CD4-positive, alpha-beta T cell treated with Interleukin-17A for 4 hours (primary cell): ENCODE measurements at places on chromosomes 1 and 21.

DNA sequence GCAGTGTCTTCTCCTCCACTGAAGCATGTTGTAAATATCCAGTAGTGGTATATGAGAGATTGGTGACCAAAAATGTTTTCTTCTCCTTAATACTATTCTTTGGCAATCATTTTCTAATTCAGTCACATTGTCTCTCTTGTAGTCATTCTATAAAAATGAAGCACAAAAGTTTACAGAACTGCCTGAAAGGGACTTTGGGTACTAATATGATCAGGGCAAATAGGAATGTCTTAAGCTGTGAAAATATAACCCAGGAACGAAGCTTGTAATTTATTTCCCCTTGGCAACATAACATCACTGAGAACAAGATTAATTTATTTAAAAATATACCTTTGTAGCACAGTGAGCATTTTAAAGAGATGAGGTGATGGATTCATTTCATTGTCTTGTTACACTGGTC, 4.9 kb downstream of the B3GALT2 start:
- no peak for DNase-seq

DNA sequence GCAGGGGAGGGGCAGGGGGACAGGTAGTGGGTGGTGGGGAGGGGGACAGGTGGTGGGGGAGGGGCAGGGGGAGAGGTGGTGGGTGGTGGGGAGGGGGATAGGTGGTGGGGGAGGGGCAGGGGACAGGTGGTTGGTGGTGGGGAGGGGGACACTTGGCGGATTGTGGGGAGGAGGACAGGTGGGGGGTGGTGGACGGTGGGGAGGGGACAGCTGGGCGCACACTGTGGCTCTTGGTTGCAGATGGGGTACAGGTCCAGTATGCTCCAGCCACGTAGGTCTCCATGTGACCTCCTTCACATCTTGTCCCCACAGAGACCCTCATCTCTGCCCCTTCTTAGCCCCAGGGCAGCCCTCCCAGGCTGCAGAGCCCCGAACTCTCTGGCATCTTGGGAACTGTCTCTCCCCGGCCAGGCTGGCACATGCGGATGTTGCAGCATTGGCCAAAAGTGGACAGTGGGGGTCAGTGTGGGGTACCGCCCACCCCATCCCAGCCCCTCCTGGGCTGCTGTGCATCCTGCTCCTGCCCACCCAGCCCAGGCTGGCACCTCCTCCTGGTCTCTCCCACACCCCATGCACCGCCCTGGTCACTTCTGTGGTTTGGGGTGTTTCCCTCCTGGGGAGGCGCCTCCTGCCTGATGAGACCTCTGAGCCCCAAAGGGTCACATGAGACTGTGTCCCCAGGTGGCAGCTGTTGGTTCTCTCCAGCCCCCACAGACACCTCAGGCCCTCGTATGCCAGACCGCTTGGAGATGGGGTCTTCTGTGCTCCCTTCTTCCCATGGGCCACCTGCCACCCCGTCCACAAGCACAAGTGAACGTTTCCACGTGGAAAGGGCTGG, 7.6 kb upstream of the SLC19A1 start:
- DNase-seq: no peak

GRCh38 chr1:112011202-112011601, 21.7 kb upstream of the KCND3 start:
- DNase-seq: no peak

- DNase-seq: no peak
These were observed 29.3 kb upstream of the NLRP3 start for GRCh38 chr1:247386687-247387086.

DNA sequence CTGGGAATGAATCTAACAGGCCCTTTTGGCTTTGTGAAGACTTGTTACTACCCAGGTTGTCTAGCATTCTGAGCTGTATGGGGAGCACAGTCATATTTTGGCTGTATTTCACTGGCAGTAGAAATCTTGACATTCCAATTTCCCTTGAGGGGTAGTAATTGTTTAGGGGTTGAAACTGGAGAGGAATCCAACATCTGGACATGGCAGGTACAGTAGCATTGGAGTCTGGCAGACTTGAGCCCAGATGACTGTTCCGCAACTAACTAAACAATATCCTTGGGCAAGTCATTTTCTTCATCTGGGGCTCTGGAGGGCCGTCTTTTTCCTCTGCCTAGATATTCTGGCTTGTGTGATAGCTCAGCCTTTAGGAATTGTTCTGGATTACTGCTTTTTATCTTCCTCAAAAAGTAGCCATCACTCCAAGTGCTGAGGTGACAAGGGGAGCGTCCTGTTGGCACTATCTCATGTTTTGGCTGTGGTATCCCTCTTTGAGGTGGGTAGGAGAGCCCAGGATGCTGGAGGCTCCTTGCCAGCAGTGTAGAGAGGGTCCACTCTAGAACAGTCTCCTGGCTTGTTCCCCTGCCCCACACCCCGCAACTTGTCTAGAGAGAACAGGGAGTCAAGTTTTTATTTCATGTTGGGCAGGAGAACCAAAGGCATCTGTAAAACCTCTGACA, 22.7 kb upstream of the NBL1 start:
- no peak for DNase-seq

- DNase-seq: no peak
These were observed 261.4 kb upstream of the C1orf174 start for GRCh38 chr1:4161366-4162006.

DNA sequence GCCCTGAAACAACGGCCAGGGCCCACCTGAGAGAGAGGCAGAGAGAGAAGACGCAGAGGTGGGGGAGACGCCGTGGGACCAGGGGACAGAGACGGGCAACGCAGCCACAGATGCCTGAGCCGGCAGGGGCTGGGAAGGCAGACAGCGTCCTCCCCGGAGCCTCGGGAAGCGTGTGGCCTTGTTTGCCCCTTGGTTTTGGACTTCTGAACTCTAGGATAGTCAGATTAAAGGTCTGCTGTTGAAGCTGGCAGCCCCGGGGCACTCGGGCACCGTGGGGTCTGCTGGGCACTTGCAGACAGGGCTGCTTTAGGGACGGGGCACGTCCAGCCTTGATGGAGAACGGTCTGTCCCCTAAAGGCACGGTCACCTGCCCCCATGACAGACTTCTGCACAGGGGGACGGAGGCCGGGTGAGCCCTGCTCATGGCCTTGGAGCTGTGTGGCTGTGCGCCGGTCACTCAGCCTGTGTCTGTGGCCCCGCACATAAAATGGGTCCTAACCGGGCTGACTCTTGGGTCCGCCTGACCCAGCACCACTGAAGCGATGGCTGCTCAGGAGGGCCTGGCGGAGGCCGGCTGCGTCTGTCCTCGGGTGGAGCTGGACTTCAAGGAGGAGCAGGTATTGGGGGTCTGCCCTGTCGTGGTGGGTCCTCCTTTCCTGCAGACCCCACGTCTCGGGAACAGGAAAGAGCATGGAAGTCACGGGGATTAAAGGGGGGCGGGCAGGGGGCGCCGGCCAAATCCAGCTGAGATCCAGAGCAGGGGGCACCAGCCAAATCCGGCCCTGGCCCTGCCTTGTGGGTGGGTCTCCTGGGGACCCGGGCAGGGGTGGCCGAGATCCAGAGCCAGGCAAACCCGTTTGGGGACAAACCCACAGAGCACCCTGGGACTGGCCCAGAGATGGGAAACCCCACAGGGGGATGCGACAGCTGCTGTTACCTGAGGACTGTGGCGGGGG, 9.6 kb upstream of the RNF223 start:
- no peak for DNase-seq

DNA sequence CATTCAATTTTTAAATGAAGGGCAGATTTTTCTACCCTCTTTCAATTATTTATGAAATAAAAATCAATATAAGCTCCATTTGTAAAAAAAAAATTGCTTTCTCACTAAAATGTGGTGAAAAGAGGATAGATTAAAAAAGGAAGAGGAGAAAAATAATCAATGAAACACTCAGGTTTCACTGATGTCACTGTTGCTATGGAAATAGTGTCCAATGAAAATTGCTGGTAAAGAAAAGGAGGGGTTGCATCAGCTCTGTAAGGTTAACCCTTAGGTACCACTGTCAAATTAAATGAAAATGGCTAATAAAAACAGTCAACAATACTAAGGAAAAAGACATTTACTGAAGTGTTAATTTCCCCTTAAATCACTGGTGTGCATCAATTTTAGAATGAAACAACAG, 91.6 kb upstream of the TTC39A start:
- no peak for DNase-seq

DNA sequence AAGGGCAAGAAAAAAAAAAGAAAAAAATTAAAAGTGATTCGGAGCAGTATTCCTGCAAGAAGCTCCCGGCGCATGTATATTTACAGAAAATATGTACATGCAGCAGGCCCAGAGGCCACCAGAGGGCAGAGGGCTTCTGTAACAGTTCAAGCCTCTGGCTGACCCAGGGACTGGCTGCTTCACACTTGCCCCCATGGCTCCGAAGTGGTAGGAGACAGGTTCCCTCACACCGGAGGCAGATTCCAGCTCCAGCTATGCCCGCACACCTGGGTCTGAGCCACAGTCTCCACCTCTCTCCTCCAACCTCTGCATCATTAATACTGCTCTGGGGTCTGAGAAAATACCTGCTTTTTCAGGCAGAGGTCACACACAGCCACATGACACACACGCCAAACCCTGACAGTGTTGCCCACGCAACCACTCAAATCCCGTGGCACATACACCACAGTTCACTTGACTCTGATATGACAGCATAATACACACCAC, 2.2 kb upstream of the ARHGAP30 start:
- DNase-seq: peak; percentile 68

- no peak for DNase-seq
These were observed 18.0 kb downstream of the SLC2A7 start for GRCh38 chr1:9008236-9008635.

- no peak for DNase-seq
These were observed 380.0 kb downstream of the HHIPL2 start for GRCh38 chr1:222167896-222168295.

- DNase-seq: no peak
These were observed 40.3 kb downstream of the URB1 start for GRCh38 chr21:32352526-32352925.

DNA sequence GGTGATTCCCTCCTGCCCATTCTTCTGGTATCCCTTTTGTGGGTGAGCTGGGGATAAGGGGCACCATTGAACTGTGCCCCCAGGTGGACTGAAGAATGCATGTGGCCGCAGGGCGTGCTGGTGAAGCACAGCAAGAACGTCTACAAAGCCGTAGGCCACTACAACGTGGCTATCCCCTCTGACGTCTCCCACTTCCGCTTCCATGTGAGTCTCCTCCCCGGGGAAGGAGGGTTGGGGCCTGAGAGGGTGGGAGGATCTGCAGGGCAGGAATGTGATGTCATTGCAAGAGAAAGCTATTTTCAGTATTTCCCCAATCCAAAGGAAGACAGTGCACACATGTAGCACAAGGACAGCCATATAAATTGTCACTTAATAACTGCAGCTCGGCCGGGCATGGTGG, 7.5 kb upstream of the KPNA6 start:
- DNase-seq: no peak

DNA sequence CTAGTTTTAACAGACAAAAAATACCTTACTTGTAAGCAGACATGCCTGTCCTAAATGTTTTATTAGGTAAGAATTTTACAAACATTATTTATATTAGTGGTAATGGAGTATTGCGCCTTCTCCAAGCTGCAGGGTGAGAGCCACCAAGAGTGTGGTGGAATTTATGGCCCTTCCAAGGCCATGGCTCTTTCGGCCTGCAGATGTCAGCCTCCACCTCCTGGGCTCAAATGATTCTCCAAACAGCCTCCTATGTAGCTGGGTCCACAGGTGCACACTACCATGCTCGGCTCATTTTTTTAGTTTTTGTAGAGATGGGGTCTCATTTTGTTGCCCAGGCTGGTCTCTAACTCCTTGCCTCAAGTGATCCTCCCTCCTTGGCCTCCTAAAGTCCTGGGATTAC, 56.3 kb downstream of the ITGB3BP start:
- DNase-seq: no peak

- DNase-seq: no peak
These were observed 10.5 kb upstream of the LMO4 start for GRCh38 chr1:87318056-87318650.

DNA sequence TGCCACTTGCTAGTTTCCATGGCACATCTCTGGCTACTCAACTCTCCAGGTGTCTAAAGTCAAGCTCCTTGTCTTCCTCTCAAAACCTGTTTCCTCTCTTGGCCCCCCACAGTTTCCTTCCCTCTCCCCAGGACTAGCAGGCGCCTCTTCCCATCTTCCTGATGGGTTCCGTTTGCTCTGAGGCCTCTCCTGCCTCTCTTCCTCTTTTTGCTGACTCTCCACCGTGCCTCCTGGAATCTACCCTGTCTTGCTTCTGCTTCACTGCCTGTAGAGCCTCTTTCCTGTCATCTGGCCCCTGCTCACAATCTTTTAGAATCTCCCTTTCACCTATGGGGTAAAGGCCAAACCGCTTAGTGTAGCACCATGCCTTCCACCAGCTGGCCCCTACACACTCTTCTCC, 21.8 kb upstream of the LHX4 start:
- DNase-seq: no peak

- no peak for DNase-seq
These were observed 2.8 kb upstream of the ZNF678 start for GRCh38 chr1:227560393-227561173.
